Osteoblast (primary cell): ENCODE measurements at places on chromosomes 4 and X. TPM values are rescaled to one million over a fixed set of nuclear protein-coding genes. Genes with fewer than 3 reads are reported as not detected.

HPSE gene
- total RNA-seq, result 0.29 and 0.36 TPM in 2 replicates

MAP3K15 gene
- total RNA-seq, result under 0.01 TPM in 2 replicates

CCSER1 gene
- total RNA-seq, result under 0.01 TPM in 1 of 2 replicates, not detected in the other

SLITRK4 gene
- total RNA-seq, result 0.29 and 0.36 TPM in 2 replicates

RNF175 gene
- total RNA-seq, result under 0.01 TPM in 2 replicates

MTNR1A gene
- total RNA-seq, result not detected in 2 replicates

PPP4R3C gene
- not detected in 2 replicates for total RNA-seq

SPP1 gene
- total RNA-seq, result 7.6 and 16.2 TPM in 2 replicates

MEPE gene
- not detected in 2 replicates for total RNA-seq

TBC1D19 gene
- total RNA-seq, result 49.2 and 56.1 TPM in 2 replicates

TACC3 gene
- 3.2 and 4.0 TPM in 2 replicates for total RNA-seq

LINC00632 gene
- total RNA-seq, result 9.4 and 10.1 TPM in 2 replicates

TCEAL5 gene
- total RNA-seq, result not detected in 2 replicates

GAB1 gene
- total RNA-seq, result 20.6 and 23.3 TPM in 2 replicates

PAGE1 gene
- not detected in 2 replicates for total RNA-seq
